ENCODE measurements at places on chromosomes 3 and 15.

GRCh38 chr3:103968751-103969150, 1398.0 kb upstream of the ALCAM start:
- DNase-seq: no peak

- no peak for DNase-seq
Observed at GRCh38 chr3:137171834-137172603, 214.2 kb downstream of the IL20RB start.

DNA sequence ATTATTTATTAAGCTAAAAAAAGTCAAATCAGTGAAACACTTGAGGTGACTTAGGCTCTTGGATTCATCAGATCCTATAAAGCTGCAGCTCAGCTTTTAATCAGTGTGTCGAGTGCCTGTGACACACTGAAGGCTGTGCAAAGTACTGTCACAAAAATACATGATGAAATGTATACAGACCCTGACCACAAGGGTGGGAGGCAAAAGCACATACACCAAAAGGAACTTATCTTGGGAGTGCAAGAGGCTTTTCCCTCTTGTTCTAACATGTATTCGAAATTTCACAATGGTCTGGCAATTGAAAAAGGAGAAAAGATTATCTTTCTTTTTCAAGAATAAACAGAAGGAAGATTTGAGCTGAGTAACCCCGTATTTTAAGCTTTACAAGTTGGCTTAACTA, 35.9 kb downstream of the VGLL4 start:
- no peak for DNase-seq

- no peak for DNase-seq
Observed at GRCh38 chr15:83282141-83282540, 2.3 kb downstream of the BNC1 start.

- DNase-seq: no peak
Observed at GRCh38 chr3:117417411-117417810, 707.8 kb downstream of the TUSC7 start.

GRCh38 chr3:195254454-195255175, 16.3 kb downstream of the XXYLT1 start:
- no peak for DNase-seq

GRCh38 chr15:87083201-87083600, 1003.5 kb downstream of the AGBL1 start:
- DNase-seq: no peak

- DNase-seq: no peak
Observed at GRCh38 chr3:10907262-10907661, 85.3 kb upstream of the SLC6A1 start.

DNA sequence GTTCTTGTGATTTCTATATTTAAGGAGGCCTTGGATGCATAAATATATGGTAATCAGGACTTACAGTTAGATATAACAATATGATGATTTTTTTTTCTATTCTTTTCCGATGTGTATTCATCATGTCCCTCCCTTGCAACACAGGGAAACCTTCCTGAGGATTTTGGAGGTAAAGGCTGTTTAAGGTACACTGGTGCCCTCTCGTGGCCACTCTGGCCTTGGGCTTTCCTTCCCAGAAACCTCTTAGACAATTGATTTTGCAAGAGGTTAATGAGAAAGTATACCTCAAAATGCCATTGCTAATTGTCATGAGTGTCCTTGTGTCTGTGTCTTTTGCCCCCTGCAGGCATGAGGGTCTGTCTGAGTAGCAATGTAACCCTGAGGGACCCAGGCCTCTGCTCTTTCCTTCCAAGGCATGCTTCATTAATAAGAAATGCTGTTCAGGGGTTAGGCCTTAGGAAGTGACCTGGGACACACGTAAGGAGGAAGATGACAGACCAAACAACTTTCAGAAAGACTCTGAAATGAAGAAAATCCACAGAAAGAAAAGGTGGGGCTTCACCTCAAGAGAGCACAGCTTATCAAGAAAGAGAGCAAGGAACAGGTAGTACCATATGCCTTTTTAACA, 70.3 kb upstream of the PPP2R3A start:
- peak; percentile 16 for DNase-seq

- no peak for DNase-seq
Observed at GRCh38 chr15:67547836-67548235, 5.3 kb downstream of the MAP2K5 start.

- DNase-seq: no peak
Observed at GRCh38 chr3:26084629-26085028, 294.7 kb downstream of the OXSM start.

GRCh38 chr3:63328365-63328764, 50.3 kb downstream of the SYNPR start:
- DNase-seq: no peak

GRCh38 chr3:129330409-129330808, 51.7 kb downstream of the HMCES start:
- no peak for DNase-seq

- no peak for DNase-seq
Observed at GRCh38 chr15:31323627-31324026, 3.0 kb upstream of the KLF13 start.

DNA sequence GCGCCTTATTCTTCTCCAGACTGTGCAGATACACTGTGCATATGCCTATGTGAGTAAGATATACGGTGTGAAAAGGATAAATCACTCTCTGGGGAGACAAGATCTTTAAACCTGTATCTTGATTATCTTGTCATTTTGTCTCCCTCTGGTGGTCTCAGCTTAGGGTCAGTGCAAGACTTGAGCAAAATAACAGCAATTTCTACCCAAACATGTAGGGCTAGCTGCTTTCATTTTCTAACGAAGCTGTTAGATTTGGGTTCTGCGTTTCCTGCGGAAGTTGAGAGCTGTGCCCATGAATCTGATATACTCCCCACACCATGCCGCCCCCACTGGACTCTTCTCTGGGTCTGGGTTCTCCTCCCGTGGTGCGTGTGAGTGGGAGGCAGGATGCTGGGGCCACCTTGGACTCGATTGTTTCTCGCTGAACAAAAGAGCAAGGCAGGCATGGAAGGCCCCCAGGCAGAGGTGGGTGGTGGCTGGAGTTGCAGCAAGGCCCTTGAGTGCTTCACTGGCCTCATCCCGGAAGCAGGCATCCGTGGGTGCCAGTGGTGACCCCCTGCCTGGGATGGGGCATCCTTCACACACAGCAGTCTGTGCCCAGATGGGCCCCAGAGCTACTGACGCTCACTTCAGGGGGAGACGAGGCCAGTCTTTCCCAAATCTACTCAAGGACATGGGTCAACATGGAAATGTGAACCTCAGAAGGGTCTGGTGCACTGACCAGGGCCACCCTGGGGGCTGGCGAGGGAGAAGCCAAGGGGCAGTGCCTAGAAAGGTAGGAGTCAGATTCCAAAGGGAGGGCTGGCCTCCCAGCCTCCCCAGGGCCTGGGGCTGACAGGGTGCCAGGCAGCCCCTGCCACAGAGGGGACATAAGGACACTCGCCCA, 179.6 kb downstream of the NSMCE3 start:
- DNase-seq: peak; percentile 33
